ENCODE measurements at places on chromosomes 7 and 10.

GRCh38 chr10:124014416-124015154 lies 78.8 kb downstream of the CHST15 start:
- DNase-seq: no peak

DNA sequence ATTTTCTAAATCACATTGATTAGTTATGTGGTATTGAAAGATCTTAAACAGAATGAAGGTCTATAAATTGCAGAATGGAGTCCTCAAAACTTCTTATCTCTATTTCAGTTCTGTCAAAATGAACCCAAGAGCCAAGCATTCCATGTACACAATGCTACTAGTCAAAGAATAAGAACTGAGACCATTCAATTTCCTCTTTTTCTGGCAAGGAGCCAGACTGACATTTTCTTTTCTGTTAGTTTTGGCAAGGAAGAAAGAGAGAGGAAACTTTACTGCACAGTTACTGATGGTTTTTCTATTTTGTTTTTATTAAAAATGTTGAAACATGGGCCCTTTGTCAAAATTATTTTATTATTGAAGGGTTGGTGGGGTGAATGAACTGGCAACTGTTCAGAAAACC lies 181.8 kb upstream of the FERD3L start:
- DNase-seq: no peak

DNA sequence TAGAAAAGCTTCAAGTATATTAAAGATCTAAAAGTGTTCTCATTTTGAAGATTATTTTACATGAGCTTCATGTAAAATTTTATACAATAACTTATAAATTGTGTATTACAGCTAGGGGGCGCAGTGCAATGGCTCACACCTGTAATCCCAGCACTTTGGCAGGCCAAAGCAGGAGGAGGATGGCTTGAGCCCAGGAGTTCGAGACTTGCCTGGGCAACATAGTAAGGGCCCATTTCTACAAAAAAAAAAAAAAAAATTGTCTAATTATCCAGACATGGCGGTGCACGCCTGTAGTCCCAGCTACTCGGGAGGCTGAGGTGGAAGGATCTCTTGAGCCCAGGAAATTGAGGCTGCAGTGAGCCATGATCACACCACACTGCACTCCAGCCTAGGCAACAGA lies 16.6 kb downstream of the ACBD5 start:
- no peak for DNase-seq

DNA sequence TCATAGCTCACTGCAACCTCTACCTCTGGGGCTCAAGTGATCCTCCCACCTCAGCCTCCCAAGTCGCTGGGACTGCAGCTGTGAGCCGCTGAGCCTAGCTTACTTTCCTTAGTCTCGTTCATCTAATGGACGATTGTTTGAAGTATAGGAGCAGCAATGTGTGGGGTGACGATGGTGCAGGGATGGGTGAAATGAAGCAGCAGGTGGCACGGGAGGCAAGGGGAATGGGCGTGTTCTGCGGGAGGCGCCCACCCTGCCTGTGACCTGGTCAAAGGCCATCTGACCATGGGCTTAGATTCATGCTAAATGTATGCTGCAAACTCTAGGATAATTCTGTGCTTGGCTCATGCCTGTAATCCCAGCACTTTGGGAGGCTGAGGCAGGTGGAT lies 210.7 kb downstream of the MAD1L1 start:
- no peak for DNase-seq

DNA sequence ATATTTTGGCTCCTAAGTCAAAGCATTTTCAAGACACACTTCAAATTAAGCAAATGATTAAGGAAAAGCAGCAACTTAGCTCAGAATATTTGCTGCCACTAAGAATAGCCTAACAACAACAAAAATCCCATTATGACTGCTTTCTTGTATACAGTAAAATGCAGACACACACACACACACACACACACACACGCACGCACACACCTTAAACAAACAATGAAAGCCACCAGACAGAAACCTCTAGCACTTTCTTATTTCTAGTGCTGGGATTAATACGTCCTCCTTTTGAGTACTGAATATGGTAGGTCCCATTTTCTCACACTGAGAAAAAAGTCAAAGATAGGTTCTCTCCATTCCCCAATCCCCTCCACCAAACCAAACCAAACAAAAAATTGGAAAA lies 23.4 kb upstream of the FEZF1 start:
- DNase-seq: no peak

DNA sequence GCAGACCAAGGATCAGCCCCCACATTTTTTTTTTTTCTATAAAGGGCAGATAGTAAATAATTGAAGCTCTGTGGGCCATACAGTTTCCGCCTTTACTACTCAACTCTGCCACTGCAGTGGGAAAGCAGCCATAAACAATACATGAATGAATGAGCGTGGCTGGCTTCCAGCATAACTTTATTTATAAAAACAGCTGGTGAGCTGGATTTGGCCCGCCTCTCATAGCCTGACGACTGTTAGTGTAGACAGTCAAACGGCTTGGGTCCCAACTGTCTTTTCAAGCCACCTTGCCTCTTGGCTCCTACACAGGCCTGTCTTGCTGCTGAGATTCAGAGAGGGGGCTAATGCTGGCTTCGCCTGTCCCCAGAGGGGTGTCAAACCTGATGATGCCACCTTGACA lies 169.8 kb upstream of the GPR26 start:
- no peak for DNase-seq

GRCh38 chr7:74498996-74499834 lies 45.5 kb downstream of the GTF2IRD1 start:
- DNase-seq: no peak

DNA sequence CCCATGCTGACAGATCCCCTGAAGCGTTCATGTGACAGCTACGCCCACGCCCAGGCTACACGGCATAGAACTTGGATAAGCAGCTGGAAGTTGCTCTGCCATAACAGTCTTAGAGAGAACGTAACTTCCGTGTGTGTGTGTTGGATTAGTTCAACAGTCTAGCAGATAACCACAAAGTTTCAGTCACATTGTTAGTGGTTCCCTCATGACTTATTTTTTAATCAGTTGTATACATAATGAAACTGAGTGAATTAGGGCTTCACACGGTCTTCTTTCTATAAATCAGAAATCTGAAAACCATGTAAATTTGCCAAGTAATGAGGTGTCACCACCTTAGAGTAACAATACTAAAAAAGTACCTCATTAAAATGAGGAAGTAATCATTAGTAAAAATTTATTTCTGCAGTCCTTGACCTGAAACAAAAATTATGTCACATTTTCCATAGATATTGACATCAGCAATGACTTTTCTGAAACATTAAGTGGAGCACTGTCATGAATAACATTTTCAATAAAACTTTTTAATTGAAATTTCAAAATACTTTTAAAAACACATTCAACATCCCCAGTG lies 21.7 kb upstream of the MACC1 start:
- no peak for DNase-seq

- DNase-seq: no peak
These were observed 129.9 kb downstream of the CCNY start for GRCh38 chr10:35466170-35466569.
